ENCODE measurements at places on chromosomes 3 and 15. TPM values are rescaled to one million over a fixed set of nuclear protein-coding genes. Genes with fewer than 3 reads are reported as not detected.

The EHD4 gene
- total RNA-seq = 23.6 TPM

The GP5 gene
- total RNA-seq = 0.80 TPM

The STRC gene
- 0.62 TPM for total RNA-seq

The GHSR gene
- total RNA-seq = not detected

The NECTIN3 gene
- 2.4 TPM for total RNA-seq

DNA sequence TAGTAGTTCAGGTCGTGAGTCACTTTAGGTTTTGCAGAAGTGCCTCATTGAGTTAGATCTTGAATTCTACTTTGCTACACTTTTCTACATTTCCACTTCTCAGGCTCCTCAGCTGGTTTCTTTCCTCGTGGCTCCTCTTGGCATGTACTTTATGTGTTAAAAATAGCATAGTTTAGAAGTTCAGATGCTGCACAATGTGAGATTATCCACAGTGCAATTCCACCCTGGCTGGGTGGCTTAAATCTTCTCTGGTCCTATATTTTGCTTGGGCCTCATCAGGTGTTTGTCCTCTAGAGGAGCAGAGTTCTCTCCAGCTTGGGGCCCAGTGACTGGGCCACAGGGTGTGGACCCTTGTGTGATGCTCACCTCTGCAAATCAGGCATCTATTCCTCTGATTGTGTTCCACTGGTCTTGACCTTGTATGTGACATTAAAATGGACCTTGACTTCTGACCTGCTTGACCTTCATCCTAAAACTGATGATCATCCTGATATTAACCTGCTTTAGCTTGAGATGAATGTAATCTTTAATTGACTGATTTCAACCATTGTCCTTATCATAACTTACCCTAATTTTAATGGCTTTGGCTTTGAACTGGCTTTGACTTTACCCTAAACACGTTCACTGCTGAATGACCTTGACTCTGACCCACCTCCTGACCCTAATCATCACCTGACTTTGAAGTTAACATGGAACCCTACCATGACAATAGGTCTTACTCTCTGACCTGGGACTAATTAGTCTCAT is 63.9 kb upstream of the ACAD9 start:
- DNase-seq = no peak

- no peak for DNase-seq
These were observed 514.1 kb upstream of the ADAMTS9 start for GRCh38 chr3:65201926-65202325.

- DNase-seq = no peak
These were observed 9.5 kb downstream of the HMG20A start for GRCh38 chr15:77430213-77430612.

DNA sequence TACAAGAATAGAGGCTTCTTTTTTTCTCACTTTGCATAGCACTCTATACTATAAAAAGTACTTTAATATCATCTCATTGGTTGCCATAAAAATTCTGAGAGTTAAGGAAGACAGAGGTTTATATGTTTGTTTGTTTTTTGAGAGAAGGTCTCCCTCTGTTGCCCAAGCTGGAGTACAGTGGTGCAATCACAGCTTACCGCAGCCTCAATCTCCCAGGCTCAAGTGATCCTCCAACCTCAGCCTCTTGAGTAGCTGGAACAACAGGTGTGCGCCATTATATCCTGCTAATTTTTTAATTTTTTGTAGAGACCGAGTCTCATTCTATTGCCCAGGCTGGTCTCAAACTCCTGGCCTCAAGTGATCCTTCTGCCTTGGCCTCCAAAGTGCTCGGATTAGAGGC is 250.2 kb downstream of the LPP start:
- no peak for DNase-seq

DNA sequence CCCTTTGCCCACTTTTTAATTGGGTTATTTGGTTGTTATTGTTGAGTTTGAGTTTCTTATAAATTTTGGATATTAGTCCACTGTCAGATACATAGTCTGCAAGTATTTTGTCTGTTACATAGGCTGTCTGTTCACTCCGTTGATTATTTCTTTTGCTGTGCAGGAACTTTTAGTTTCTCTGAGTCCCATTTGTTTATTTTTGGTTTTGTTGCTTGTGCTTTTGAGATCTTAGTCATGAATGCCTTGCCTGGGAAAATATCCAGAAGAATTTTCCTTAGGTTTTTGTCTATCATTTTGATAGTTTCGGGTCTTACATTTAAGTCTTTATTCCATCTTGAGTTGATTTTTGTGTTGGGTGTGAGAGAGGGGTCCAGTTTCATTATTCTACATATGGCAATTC is 254.5 kb downstream of the NLGN1 start:
- DNase-seq = no peak

DNA sequence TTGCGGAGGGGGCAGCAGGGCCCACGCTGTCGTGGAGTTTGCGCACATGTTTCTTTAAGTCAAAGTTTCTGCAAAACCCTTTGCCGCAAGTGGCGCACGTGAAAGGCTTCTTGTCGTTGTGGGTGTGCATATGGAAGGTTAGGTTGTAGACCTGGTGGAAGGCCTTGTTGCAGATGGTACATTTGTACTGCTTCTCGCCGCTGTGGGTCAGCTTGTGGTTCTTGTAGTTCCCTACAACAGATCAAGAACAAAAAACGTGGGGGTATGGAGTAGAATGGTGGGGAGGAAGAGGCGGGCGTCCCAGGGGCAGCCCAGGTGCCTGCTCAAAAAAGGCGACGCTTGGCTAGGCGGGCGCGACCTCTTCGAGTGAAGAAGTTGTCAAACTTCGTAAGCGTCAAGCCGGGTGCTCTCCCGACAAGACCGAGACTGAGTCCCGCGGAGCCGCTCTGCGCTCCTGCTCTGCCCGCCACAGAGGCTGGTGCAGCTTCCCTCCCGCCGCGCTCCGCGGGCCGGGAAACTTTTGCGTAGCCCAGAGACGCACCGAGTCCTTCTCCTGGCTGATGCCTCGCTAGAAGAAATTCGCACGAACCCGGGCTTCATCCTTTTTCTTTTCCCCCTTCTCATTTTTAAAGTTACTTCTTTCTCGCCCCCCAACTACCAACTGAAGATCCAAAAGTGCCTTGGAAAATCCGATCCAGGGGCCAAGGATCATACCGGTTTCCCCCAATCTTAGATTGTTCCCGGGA is 3.1 kb downstream of the FEZF2 start:
- no peak for DNase-seq

- no peak for DNase-seq
These were observed 14.2 kb downstream of the ATXN7 start for GRCh38 chr3:63877737-63878393.

All from activated naive CD8-positive, alpha-beta T cell treated with anti-CD3 and anti-CD28 coated beads for 36 hours (primary cell).